G401 (cell line): ENCODE measurements at places on chromosomes 5 and 9.
A peak's percentile ranks its signal among the peaks of the same experiment; 100 is the strongest.

DNA sequence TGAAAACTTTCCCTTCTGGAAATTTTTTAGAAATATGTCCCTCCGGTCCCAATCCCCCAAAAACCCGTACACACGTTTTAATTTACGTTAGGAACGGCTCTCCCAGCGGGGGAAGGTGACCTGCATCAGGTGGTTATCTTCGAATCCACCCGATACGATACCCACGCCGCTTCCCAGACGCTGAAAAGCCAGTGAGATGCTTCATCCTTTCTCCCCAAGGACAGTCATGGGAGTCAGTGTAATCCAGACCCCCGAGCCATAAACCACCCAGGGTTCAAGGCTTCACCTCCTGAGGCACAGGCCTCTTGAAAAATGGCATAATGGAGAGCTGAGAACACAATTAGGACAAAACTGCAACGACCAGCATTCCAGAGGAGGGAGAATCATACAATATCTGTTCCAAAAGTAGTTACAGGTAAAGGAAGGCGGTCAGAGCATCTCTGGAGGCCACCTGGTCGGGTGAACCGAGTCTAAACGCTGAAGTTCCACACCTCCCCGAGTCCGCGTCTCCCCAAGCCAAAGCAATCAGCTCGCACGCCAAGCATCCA, 857 bp downstream of the FAM169A start:
- DNase-seq: peak; percentile 60

DNA sequence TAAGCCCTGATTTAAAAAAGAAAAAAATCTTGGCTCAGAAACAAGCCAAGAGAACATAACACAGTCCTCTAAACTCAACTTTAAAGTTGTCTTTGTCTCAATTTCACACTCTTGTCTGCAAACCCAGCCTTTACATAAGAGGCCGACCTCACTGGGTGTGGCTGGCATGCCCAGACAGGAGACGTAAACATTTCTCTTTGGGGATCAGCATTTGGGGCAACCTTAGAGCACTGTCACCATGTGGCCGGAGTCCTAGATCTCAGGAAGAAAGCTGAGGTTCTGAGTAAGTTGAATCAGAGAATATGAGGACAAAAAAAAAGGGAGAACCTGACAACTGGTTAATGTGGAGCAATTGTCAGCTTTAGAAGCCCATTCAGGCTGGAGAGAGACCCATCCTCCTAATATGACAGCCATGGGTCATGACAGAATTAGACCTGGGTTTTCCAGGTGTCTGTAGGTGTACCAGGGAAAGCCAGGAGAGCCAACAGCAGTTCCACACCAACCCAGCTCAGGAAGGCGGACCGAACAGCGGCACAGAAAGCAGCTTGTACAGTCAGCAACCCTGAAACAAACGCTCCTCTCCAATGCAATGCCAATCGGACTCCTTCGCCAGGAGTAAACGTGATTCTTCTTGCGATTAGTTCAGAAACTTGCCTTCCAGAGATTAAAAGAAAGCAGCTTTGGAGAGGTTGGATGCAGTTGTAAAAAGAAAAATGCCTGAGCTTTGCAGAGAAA, 97.9 kb upstream of the MAP3K1 start:
- DNase-seq: no peak

GRCh38 chr5:34803974-34804732, 34.8 kb upstream of the TTC23L start:
- no peak for DNase-seq

- DNase-seq: no peak
Observed at GRCh38 chr5:11509793-11510192, 394.5 kb downstream of the CTNND2 start.

DNA sequence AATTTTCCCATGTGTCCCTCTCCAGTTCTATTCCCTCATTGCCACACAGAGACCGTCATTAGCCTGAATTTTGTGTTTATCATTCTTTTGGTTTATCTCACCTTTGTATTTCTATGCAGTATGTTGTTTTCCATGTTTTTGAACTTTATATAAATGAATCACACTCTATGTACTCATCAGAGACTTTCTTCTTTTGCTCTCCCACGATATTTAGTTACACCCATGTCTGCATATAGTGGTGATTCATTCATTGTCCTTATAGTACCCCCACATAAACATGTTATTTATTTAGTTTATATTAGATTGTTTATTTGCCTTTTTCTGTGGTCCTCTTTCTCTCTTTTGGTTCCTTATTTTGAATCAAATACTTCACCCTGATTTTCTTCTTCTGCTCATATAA, 199.7 kb downstream of the FSTL4 start:
- DNase-seq: no peak

- no peak for DNase-seq
Observed at GRCh38 chr5:58717303-58718007, 134.6 kb downstream of the RAB3C start.

DNA sequence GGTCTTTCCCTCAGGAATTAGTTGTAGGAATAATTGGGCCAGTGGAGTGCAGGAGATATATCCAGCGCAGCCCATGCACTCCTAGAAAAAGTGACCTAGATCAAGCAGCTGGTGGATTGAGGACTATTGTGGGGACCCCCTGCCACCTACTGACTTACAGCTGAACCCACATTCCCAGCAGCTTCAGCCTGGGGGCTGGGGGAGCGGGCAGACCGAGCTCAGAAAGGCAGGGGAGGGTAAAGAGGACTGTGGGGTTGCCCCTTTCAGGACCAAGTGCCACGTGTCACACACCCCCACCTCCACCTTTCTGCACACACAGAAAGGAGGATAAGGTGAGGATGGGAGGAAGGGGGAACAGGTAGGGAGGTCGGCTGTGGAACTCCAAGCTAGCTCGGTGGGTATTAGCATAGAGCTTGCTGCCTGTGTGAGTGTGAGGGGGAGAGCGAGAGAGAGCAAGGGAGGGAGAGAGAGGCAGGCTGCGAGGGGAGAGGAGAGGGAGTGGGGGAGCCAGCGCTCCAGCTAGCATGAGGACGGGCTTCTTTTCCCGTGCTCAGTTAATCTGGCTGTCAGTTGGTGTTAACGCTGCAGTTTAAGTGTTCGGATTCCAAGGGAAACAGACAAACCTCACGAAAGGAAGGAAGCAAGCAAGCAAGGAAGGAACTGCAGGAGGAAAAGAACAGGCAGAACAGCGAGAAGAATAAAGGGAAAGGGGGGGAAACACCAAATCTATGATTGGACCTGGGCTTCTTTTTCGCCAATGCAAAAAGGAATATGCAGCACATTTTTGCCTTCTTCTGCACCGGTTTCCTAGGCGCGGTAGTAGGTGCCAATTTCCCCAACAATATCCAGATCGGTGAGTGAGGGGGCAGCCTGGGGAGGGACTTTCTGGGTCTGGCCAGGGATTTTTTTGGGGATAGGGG, at the start of gene GRIA1:
Gene GRIA1, plus strand, starts transcription at position 553 of the 920 bp plus-strand sequence.
- DNase-seq: peak; percentile 19

DNA sequence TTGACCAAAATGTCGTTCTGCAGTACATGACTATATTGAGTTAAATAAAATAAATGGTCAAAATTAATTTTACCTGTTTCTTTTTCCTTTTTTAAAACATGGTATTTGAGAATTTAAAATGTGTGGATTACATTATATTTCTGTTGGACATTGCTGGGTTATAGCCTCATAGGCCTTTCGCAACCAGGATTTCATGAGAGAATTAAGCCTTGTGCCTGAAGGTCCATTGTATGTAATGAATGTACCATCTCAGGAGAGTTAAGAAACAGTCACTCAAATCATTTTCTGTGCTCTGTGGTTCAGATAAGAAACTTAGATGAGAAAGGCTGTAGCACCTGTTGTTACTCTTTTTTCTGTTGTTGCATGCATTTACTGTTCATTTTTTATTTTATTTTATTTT, 103.5 kb downstream of the ANGPTL2 start:
- no peak for DNase-seq

DNA sequence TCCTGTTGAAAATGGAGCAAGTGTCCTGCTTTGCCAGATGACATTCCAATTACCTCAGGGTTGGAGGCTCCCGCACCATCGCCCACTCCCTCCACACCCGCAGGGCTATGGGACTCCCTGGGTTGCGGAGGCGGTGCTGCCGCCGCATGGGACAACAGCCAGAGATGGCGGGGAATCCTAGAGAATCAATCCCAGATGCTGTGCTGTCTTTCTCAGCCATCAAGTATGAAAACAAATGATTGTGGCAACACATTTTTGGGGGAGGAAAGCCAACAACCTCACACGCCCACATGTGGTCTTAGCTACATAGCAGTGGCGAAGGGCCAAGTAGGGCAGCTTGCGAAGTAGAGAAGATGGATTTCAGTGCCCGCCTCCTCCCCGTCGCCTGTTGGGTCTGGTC, 46.7 kb downstream of the IL31RA start:
- peak; percentile 56 for DNase-seq

GRCh38 chr5:137516251-137516797, 17.2 kb upstream of the SPOCK1 start:
- DNase-seq: no peak

- no peak for DNase-seq
Observed at GRCh38 chr9:123319541-123320339, 36.3 kb upstream of the CRB2 start.

GRCh38 chr9:13369431-13369830, 89.9 kb upstream of the MPDZ start:
- no peak for DNase-seq

DNA sequence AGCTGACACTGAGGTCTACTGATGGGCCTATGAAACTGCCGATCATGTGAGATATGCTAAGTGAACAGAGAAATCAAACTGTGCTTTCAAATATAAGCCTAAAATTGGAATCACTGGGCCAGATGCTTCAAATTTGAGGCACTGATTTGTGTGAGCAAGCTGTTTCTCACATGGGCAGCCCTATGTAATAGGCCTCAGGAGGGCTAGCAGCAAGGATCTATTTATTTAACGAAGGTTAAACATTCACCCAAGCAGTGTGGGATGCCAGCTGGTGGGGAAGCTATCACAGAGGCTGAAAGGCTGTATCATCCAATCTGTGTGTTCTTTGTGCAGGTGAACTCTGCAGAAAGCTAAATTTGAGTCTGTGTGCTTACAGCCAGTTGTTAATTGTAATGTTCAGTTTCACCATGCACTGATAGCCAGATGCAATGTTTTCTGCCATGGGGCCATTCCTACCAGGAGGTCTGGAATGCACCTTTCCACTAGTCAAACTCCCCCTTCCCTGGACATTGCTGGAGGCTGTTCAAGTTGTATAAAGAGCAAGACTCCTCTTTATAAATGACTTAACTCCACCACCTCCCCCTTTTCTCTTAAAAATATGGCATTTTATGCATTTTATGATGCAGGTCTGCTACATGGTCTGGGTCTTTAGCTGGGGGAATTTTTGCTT, 228.9 kb downstream of the SH3GL2 start:
- no peak for DNase-seq

- DNase-seq: no peak
Observed at GRCh38 chr5:62538017-62538942, 40.3 kb upstream of the LRRC70 start.

GRCh38 chr5:134975843-134976242, 8.1 kb downstream of the CATSPER3 start:
- DNase-seq: no peak

GRCh38 chr5:19240170-19240569, 747.8 kb downstream of the CDH18 start:
- DNase-seq: no peak

DNA sequence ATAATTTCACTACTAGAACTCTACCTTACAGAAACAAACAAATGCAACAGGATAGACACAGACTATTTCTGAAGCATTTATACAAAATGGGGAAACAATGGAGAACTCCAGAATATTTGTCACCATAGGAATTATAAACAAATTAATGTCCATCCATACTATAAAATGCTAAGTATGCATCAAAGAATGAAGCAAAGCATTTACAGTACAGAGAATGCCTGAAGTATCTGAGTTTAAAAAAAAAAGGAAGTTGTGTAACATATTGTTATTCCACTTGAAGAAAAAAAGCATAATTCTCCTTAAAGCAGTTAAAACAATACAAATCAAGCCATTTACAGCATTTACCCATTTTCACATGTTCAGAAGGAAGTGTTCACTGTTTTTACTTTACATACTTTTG, 53.0 kb downstream of the DROSHA start:
- DNase-seq: no peak

DNA sequence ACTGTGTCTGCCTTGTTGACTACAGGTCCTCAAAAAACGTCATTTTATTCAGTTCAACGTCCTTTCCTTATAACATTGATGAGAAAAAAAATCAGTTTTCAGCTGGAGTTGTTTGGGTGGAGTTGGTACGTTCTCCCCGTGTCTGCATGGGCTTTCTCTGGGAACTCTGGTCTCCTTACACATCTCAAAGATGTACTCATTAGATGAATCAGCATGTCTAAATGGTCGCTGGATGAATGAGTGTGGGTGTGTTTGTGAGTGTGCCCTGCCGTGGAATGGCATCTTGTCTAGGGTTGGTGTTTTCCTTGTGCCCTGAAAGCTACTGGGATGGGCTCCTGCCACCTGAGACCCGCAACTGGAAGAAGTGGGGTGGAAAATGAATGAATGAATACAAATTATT, 30.1 kb downstream of the EGR1 start:
- no peak for DNase-seq

DNA sequence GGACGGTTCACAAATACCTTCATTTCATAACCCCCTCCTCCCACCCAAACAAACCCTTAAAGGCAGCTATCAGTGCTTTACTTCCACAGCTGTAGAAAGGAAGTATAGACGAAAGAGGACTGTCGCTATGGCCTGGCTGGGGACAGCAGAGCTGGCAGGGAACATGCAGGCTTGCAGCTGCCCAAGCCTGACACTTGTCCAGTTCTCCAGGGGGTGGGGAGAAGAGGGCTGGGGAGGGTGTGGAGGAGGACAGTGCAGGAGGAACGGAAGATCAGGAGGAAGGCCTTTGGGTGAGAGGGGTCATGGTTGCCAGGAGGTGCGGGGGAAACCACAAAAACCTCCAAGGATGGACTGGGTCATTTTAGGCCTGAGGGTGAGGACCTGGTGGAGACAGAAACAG, 25.9 kb downstream of the ARPC5L start:
- peak; percentile 54 for DNase-seq

- DNase-seq: no peak
Observed at GRCh38 chr5:140186267-140186671, 11.3 kb downstream of the CYSTM1 start.

GRCh38 chr5:15452781-15453180, 47.2 kb upstream of the FBXL7 start:
- DNase-seq: no peak

- no peak for DNase-seq
Observed at GRCh38 chr5:171268700-171269620, 40.1 kb upstream of the TLX3 start.

DNA sequence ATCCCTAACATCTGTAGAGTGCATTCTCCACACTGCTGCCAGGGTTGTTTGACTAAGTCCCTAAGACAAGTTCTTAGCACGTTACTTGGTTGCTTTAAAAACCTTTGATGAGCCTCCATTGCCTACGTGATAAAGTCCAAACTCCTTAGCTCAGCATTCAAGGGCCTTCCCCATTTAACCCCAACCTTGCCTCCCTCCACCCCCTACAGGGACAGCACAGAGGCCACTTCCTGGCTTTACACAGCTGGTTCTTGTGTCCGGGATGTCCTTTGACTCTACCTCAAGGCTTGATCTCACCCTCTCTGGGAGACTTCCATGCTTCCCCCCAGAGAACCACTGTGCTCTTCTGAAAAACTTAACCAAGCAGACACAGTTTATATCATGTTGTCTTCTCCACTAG, 29.4 kb downstream of the FAM240B start:
- DNase-seq: no peak
